Stimulated activated CD8-positive, alpha-beta memory T cell treated with anti-CD3 and anti-CD28 coated beads, Interleukin-7, amount 100 ng/mL, for 48 hours (primary cell): ENCODE measurements at places on chromosomes 13 and 19.

GRCh38 chr13:45422731-45423292 lies 4.6 kb upstream of the SLC25A30 start:
- no peak for DNase-seq

GRCh38 chr13:28052945-28053344 lies 47.4 kb downstream of the FLT3 start:
- no peak for DNase-seq

DNA sequence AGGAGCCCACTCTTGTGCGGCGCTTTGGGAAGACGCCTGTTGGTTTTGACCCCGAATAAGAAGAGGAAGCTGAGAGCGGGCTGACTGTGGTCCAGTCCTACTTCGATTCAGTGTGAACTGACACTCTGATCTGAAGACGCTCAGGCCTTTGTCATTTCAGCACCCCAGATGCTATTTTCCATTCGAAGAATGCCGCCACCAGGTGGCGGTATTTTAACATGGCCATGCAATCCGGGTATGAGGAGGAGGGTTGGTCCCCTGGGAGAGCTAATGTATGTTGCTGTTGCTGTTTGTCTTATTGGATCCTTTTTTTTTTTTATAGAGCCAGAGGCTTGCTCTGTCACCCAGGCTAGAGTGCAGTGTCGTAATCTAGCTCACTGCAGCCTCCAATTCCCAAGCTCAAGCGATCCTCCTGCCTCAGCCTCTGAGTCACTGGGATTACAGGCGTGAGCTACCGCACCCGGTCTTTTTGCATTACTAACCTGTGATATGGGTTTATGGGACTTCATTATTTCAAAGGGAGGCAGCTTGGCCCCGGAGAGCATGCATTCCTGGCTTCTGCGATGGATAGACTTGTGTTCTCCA lies 803 bp upstream of the TIMM44 start:
- peak; percentile 55 for DNase-seq

GRCh38 chr13:93865235-93865634 lies 614.2 kb downstream of the DCT start:
- no peak for DNase-seq

DNA sequence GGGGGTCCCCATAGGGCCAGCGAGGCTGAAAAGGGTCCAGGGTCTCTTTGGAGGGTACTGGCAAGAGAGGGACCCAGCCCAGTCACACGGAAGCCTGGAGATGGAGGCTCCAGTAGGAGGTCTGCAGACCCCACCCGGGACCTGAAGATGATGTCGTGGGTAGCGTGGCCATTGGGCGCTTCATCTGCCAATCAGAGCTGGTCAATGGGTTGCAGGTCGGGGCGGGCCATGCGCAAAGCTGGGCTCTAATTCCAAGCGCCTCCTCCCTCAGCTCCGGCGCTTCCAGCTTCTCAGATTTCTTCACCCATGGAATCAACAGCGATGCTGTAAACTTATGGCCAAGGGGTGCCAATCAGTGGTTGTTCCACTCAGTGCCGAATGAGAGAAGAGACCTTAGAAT lies 10.9 kb downstream of the SIGLEC12 start:
- no peak for DNase-seq

DNA sequence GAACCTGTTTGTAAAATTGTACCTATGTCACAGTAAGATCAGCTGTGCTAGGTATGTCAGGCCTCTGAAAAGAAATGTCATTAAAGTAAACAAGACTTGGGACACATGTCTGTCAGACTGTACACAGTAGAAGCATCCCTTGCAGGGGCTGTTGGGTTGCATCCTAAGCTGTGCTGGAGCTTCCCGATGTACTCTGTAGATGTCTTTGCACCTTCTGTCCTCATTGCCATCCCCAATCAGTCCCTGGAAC lies 48.7 kb upstream of the GPR183 start:
- DNase-seq = no peak

DNA sequence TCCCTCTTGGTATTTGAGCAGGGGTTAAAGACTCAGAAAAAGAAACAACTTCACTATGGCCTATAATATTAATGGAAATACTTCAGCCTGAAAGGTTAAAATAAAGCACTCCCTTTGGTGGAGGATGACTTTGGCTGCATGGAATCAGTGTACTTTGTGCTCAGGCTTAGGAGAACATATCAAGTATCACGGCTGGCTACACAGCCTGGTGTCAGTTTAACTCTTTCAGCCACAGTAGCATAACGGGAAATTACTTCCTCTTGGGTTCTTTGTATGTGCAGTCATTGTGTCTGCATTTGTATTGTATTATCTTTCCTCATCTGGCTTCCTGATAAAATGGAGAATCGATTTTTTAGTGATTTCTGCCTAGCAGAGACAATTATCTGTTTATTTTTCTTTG lies 239.0 kb downstream of the GGACT start:
- no peak for DNase-seq
